ENCODE measurements at places on chromosomes 1 and 21.

- no peak for DNase-seq
Measured at GRCh38 chr1:119446321-119446720, 31.4 kb downstream of the HSD3B2 start.

GRCh38 chr1:190940951-190941350 lies 463.3 kb upstream of the BRINP3 start:
- DNase-seq: no peak

- DNase-seq: no peak
Measured at GRCh38 chr1:203929741-203930309, 68.4 kb downstream of the SNRPE start.

DNA sequence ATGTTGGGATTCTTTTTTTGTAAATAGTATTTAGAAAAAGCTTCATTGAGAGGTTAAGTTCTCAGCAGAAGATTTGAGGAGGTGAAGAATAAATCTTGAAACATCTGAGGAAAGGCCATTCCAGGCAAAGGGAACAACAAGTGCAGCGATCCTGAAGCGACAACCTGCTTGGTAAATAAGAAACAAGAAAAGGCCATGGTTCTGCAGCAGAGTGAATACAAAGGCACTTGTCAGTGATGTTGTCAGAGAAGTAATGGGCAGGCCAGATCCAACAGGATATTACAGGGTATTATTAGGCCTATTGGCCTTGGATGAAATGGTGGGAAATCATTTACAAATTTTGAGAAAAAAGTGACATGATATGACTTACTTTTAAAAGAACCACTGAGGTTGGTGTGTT lies 960.0 kb downstream of the PLA2G4A start:
- DNase-seq: no peak

DNA sequence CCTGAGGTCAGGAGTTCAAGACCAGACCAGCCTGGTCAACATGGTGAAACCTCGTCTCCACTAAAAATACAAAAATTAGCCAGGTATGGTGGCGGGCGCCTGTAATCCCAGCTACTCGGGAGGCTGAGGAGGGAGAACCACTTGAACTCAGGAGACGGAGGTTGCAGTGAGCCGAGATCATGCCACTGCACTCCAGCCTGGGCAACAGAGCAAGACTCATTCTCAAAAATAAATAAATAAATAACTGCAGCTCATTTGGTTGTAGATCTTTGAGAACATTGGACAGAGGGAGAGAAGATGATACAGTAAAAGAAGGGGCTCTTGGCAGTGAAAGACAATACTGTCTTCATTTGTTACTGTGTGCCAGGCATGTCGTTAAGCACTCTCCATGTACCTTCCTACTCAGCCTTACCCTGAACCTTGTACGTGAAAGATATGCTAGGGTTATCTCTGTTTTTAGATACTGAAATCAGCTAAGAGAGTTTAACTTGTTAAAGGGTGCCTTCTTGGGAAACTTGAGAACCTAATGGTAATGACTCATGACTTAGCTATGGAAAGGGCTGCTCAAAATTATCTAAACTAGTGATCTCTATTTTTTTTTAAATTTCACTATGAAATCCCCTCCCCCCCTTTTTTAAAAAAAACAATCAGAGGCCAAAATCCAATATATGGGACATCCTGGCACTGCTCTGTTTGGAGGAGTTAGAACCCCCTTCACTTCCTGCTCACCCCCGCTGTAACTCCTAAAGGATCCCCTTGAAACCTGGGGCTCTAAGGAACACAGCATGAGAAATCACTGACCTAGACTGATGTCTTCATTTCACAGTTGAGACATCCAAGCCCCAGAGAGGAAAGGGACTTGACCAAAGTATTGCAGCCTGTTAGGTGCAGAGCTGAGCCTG lies 6.8 kb upstream of the KPNA6 start:
- DNase-seq: no peak

DNA sequence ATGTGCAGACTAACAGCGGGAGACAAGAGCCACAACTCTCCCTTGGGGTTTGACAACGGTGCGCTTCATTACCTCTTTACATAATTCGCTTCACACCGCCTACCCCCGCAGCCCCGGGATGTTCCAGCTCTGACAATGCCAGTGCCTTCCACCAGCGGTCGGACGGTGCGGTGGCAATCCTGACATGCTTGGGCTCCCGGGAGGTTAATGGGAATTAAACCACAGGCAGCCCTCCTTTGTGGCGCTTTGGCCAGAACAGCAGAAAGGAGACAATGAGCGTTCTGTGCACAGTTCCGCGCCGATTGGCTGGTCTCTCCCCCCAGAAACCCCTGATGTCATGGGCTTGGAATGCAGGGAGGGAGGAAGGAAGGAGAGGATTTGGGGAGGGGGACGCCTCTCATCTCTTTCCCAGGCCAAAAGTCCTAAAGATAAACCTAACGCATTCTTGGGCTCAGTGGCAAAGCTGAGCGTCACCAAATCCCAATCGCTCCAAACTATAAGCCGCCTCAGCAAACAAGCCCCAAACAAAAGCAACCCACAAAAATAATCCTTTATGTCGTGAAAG lies 1.3 kb downstream of the CNN3 start:
- DNase-seq: peak; percentile 70

GRCh38 chr1:160361199-160361598 lies 5.7 kb upstream of the NHLH1 start:
- no peak for DNase-seq

- no peak for DNase-seq
Measured at GRCh38 chr1:82299656-82300055, 498.9 kb downstream of the ADGRL2 start.

DNA sequence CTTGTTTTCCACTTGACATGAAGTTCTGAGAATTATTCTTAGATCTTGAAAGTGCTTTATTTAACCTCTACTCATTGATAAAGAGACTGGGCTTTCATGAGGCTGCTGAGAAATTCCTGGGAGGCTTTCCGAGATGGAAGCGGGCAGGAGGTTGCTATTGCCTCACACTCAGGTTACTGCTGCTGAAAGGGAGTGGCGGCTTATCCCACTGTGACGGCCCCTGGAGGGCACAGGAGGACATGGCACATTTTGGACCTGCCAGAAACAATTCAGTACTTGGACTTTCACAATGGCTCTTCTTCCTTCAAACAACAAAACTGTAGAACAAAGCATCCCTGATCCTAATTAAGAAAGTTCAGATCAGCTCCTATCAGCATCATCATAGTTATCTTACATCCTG lies 16.2 kb upstream of the MARK1 start:
- DNase-seq: peak; percentile 66

GRCh38 chr1:197902131-197902453 lies 338 bp upstream of the C1orf53 start:
- no peak for DNase-seq

GRCh38 chr1:169670836-169671235 lies 40.6 kb downstream of the SELL start:
- no peak for DNase-seq

- DNase-seq: no peak
Measured at GRCh38 chr1:204256531-204256930, 42.7 kb upstream of the GOLT1A start.

DNA sequence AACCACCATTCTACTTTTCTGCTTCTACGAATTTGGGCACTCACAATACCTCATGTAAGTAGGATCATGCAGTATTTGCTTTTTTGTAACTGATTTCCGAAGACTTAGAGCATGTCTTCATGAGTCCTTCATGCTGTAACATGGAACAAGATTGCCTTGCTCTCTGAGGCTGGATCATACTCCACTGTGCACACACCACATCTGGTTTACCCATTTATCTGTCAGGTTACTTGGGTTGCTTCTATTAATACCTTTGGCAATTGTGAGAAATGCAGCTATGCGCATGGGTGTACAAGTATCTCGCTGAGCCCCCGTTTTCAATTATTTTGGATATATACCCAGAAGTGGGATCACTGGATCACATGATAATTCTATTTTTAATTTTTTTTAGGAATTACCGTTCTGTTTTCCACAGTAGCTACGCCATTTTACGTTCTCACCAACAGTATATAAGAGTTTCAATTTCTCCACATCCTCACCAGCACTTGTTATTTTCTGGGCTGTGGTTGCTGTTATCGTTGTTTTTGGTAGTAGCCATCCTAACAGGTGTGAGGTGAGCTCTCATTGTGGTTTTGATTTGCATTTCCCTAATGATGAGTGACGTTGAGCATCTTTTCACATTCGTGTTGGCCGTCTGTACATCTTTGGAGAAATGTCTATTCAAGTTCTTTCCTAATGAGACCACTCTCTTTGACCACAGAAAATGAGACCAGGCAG lies 10.7 kb upstream of the SLC2A5 start:
- DNase-seq: no peak

GRCh38 chr1:203144661-203145060 lies 17.1 kb downstream of the ADORA1 start:
- no peak for DNase-seq

DNA sequence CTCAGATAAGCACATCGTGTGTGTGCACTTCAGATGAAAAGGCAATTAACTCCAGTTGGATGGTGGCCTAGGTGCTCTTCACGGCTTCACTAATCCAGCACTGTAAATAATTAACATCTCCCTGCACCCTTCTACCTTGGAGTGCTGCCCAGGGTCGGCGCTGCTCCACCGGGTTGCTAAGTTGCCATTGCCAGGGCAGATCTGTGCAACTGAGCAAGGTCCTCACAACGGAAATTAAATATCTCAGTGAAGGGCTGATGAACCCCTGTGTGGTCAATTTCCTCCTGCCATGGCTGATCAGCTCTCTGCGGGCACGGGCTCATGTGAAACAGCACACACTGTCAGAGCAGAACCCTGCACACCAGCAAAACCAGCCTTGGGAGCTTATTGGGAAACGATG lies 63.2 kb downstream of the SYDE2 start:
- DNase-seq: peak; percentile 88

GRCh38 chr1:236677641-236678235 lies 8.6 kb upstream of the ACTN2 start:
- no peak for DNase-seq

GRCh38 chr1:50328552-50328951 lies 94.7 kb downstream of the DMRTA2 start:
- DNase-seq: no peak

GRCh38 chr1:201742476-201742875 lies 86.5 kb upstream of the IPO9 start:
- no peak for DNase-seq

- DNase-seq: no peak
Measured at GRCh38 chr1:1510912-1511532, 940 bp upstream of the ATAD3A start.

DNA sequence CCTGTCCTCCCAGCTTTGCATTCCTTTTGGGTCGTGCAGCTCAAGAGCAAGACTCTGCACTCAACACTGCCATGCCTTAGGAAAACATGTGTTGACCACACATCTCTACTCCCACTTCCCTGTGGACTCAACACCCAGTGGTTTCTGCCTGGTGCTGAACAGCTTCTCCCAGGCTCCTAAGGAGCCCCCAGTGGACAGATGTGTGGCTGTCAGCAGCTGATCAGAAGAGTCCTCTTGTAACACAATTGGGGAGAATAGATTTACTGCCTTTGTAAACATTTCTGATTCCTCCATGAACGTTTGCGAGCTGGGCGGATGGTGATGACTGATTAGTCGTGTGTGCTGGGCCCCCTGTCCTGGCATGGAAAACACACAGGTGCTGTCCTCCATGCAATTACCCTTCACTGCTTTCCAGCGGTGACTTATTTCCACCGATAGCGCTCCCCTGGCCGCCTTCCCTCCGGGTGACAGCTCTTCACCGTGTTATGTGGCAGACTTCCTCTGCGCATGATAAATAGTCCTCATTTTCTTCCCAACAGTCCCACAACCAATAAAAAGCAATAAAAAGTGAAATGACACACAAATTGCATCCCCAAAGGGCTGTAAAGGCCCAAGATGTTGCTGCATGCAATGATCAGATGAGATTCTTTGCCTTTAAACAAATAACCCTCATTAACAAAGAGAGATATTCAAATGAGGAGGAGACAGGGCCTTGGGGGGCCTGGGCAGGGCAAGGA lies 249.4 kb upstream of the AJAP1 start:
- no peak for DNase-seq

GRCh38 chr1:214993419-214993818 lies 89.1 kb upstream of the KCNK2 start:
- no peak for DNase-seq

DNA sequence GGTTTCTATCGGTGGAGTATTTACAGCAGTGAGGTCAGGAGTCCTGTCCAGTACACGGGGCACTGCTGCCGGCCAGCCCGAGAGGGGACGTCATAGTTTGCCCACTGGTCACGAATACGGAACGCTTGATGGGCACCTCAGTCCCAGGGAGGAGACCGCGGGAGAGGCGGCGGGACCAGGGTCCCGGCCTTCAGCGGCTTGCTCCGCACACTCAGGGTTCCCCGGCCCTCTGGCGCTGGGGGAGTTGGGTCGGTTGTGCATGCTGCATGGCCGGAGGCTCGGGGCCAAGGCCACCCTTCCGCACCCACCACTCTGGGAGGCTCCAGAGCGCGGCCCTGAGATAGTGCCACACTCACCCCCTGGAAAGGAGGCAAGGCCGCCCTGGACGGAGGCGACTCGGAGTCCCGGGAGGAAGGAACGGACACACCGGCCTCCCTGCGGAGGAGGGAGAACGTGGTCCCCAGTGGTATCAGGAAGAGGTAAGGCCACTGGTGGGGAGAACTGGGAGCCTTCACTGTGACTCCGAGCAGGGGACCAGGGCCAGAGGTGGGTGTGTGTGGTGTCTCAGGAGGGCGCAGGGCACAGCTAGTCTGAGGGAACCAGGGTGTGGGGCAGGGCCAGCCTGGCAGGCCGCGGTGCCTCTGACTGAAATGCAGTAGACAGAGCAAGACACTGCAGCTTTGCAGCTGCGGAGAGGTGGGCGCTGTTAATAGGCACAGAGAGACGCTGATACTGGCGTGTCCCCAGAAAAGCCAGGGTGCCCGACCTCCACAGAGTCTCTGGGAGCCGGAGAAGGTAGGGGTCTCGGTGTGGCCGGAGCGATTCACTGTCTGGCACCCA lies 28.6 kb upstream of the PRSS38 start:
- DNase-seq: peak; percentile 68

DNA sequence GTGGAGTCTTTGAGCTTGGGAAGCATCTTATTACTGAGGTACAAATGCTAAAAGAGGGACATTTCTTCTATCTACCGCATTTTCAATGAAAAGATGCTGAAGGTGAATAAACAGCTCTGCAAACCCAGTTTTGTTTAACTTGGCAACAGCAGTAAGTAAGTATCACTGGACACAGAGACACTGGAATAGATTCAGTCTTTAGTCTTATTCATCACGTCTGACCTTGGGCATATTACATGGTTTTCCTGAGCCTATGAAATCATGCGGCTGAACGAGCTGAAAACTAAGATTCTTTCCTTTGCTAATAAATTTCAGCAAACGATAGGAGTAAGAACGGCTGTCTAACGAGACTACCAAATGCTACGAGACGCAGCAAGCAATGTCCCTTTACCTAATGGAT lies 207.4 kb downstream of the GABPA start:
- DNase-seq: no peak

DNA sequence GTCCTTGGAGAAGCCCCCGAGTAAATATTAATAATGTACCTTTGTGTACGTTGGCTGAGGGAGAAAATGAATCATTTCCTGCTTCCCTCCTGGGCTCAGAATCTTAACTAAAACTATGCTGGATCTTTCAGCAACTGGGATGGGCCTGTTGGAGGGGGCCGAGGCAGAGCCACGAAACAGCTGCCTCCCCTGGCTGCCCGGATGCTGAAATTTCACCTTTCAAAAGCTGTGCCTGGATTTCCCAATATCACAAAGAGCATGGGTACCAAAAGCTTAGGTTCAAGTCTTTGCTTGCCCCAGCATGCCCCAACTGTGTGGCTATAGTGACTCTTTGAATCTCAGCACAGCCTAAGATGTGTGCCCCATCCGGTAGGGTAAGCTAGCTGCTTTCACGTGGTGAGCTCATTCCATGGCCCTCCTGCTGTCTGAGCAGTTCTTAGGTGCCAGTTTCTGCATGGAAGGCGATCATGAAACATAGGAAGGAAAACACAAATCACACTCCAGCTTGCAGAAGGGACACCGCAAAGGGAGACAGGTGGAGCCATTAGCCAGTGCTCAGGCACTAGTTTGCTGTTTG lies 473.5 kb downstream of the PTPRU start:
- DNase-seq: peak; percentile 25

All from upper lobe of right lung (tissue), 1 donor.